ENCODE measurements at places on chromosomes 3 and 15.
A peak's percentile ranks its signal among the peaks of the same experiment; 100 is the strongest.

GRCh38 chr3:43249405-43249804 lies 36.9 kb upstream of the SNRK start:
- DNase-seq = no peak

- DNase-seq = no peak
These were observed 26.8 kb downstream of the DCBLD2 start for GRCh38 chr3:98874602-98875249.

DNA sequence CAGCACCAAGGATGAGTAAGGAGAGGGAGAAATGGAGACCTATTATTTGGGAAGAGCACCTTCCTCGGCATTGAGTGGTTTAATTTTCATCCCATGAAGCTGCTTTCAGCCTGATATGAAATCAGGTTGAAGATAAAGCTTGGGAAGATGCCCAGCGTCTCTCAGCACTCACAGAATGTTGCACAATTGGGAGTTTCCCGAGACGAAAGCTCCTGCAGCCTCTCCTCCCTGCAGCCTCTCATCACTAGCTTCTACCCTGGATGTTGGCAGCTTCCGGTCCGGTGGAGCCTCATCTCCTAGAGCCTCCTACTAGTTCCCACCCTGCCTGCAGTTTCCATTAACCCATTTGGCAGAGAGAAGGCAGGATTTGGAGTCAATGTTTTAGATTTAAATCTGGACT lies 40.3 kb downstream of the EDEM1 start:
- peak; percentile 49 for DNase-seq

- no peak for DNase-seq
These were observed 17.7 kb downstream of the ACVR2B start for GRCh38 chr3:38471260-38471857.

DNA sequence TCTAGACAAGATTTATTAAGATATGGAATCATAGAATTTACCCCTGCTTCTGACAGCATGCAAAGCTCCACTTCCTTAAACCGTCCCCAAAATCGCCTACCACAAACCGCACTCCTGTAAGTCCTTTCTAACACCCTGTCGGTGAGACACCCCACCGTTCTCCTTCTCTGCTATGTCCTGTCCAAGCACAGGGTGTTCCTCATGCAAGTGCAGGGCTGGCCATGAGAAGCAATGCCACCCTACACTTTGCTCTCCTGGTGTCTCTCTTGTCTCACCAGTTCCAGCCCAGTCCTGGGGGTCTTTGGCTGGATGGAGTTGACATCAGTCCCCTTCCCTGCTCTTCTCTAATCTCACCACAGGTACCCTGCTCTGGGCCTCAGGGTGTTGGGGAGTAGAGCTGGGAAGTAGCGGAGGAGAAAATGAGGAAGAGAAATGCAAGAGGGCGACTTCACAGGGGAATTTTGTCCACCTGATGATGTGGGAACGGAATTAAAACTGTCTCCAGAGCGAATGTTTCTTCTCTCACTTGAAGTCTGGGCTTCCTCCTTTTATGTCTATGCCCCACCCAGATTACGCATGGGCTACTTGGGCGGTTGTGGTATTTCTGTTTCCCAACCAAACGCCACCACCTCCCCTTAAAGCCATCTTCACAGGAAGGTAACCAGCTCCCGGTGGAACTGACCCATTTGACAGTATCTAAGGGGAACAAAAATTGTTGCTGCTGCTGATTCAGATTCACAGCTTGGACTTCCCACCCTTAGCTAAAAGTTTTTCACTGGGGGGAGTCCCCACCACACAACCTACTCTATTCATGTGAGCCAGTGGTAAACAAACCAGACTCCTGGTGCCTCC lies 49.9 kb downstream of the CASR start:
- no peak for DNase-seq
